ENCODE measurements at places on chromosomes 12 and 14.

DNA sequence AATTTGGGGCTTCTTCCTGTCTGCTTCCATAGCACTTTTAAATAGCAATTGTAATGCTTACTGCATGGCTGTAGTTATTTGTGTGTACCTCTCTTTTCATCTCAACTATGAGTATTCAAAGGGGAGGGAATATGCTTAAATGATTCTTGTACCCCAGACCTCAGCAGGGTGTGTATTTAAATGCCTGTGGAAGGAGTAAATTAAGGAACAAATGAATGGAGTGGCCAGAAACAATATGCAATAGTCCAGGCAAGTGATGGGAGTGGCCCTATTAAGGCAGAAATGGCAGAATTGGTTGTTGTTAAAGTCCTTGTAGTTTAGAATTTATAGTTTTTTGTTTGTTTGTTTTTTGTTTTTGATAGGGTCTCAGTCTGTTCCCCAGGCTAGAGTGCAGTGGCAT, 1.5 kb downstream of the RAD51B start:
- no peak for DNase-seq

DNA sequence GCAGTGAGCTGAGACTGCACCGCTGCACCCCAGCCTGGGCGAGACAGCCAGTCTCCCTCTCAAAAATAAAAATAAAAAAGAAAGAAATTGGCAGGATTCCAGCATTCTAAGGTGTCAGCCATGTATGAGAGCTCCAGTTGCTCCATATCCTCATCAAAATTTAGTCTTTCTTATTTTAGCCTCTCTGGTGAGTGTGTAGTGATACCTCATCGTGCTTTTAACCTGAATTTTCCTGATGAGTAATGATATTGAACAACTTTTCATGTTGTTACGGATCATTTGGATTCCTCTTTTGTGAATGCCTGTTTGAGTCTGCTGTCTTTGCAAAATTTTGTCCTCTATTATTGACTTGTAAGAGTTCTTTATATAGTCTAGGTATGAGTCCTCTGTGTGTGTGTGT, 28.5 kb downstream of the CCDC60 start:
- no peak for DNase-seq

GRCh38 chr12:4472046-4472445, 26.4 kb upstream of the FGF6 start:
- DNase-seq: no peak

DNA sequence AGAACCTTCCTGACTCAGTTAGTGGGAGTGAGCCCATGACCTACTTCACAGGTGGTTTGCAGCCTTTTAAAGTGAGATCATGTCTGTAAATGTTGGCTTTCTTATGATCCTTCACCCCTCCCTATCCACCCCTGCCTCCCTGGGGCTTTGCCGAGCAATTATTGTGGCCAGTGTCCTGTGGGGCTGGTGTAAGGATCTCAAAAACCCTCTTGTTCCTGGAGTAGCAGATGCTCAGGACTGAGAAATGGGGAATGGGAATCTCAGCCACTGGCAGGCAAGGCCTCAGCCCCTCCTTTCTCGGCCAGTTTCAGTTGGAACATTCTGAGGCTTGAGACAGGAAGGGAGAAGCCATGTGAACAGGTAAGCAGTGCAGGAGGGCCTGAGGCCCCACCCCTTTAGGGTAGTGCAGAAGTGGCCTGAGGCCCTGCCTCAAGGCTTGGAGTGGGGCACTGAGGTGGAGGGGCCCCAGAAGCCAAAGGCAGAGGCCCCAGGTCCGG, 53.8 kb downstream of the PLEKHG3 start:
- DNase-seq: no peak

DNA sequence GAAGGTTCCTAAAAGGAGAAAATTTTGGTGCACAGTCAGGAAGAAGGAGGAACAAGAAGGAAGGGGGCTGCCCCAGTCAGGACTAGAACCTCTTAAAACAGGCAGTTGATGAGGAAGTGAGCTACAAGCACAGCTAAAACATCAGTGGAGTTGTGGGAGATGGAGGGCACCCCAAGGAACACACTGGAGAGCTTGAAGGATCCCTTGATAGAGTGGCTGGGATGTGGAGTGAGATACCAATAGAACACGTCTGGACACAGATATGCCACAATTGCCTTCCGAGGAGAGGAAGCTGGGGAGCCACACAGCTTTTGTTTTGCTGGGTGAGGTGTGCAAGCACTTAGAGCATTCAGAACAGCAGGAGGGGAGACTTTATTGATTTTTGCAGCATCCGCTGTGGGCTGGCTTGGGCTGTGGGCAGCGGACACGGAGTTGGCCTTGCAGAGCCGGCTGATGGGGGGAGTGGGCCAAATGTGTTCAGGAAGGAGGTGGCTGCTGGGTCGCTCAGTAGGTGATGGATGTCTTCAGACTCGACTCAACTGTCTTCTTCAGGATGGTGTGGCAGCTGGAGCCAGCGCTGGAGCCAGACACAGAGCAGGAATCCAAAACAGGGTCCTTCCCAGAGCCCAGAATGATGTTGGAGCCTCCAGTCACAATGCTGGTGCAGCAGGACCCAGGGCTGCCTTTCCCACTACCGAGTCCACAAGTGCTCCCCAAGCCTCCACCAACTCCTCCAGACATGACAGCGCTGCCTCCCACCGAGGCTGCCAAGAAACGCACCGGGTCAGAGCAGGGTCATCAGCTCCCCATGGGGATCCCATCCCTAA, 4.7 kb upstream of the KRT79 start:
- no peak for DNase-seq

- DNase-seq: no peak
These were observed 48.1 kb downstream of the BEGAIN start for GRCh38 chr14:100539003-100539660.
